Activated T-cell treated with anti-CD3 and anti-CD28 coated beads for 1 hour (primary cell): ENCODE measurements at places on chromosomes 2 and 18.

DNA sequence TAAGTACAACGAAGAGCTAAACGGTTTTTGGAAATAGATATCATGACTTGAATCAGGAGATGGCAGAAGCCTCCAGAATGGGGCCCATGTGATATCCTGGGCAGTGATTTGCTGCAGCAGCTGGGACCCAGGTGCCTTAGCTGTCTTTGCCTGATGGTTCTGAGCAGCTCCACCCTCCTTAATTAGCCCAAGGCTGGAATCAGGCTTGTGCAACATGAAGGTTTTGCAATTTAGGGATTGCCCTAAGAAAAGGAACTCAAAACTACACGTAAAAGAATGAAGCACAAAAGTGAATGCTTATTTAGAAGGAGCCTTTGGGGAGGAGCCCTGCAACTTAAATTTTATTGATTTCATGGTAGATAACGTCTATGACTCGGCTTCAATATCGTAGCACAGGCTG, 17.3 kb upstream of the CNDP2 start:
- DNase-seq = no peak

DNA sequence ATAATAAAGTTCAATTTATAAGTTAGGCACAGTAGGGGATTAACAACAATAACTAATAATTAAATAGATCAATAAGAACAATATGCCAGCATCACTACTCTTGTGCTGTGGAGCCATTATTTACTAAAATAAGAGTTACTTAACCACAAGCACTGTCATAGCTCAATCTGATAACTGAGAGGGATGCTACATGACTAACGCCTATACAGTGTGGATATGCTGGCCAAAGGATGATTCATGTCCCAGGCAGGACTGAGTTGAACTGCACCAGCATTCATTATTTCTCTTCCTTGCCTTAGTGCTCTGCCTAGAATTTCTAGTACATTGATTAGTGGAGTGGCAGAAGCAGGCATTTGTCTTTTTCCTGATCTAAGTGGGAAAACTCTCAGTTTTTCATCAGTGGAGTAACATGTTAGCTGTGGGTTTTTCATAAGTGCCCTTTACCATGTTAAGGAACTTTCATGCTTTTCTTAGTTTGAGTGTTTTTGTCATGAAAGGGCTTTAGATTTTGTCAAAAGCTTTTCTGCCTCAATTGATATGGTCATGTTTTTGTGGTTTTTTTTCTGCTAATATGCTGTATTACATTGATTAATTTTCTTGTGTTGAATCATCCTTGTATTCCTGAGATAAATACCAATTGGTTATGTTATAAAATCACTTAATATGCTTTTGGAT, 21.7 kb downstream of the KIAA1328 start:
- DNase-seq = no peak

GRCh38 chr2:84958135-84959059, 12.6 kb upstream of the KCMF1 start:
- no peak for DNase-seq

DNA sequence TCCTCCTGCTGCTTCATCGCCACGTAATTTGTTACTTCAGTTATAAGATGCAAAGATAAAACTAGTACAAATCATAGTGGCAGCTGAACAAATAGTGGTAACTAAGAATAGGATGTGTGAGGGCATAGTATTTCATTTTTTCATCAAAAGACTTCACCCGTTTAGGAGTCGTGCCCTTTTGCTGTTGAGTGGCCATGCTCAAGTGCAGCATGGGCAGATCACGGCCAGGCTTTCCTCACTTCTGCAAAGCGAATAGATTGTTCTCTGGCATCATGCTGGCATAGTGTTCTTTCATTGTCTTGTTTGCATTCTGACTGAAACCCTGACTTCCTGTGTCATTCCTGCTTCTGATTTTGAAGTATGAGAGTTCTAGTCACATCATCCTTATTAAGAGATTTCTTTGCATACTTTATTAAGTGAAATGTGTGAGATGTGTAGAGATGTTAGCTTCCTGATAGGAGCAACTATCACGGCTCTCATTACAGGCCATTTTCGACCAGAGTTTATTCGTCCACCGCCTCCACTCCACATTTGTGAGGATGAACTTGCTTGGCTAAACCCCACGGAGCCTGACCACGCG, 11.8 kb downstream of the CNOT11 start:
- no peak for DNase-seq

DNA sequence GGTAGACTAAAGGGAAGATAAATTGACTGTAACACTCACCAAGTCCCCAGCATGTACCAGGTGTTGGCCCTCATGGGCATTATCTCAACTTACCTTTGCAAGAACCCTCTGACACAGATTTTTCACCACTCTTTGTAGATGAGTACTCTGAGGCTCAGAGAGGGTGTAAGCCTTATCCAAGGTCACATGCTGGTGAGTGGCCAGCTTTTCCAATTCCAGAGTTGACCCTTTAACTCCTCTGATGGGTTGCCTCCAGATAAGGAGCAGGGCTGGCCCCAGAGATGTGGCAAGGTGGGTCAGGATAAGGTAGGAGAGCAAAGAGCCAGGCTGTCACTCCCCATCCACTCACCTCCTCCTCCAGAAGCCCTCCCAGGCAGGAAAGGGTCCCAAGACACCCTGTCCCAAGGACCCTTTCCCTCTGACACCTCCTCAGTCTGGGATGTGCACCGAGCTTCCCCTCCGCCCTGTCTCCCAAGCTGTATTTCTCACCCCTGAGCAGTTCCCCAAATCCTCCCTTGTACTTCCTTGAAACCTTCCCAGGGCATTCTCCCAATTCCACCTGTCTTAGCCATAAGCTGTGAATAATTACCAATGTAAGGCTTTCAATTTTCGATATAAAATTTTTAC, 165.9 kb downstream of the ZFP36L2 start:
- no peak for DNase-seq

- DNase-seq = no peak
Measured at GRCh38 chr2:64331114-64331645, 122.8 kb upstream of the LGALSL start.

- DNase-seq = no peak
Measured at GRCh38 chr2:73225513-73226360, 7.3 kb downstream of the PRADC1 start.

DNA sequence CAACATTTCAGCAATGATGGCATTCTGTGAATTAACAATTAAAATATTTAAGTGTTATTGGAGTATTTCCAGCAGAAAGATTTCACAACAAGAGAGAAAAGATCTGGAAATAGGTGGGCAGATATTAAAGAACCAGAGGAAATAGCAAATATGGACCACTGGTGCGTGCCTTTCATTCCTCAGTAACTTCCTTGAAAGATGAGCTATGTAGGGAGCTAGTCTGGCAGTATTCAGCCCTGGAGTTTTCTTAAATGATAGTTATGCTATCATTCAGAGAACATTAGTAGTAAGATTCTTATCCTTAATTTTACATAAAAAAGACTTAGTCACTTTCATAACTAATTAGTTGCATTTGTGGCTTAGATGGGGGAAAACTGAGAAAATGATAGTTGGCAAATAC, 41.5 kb downstream of the TANC1 start:
- DNase-seq = no peak

DNA sequence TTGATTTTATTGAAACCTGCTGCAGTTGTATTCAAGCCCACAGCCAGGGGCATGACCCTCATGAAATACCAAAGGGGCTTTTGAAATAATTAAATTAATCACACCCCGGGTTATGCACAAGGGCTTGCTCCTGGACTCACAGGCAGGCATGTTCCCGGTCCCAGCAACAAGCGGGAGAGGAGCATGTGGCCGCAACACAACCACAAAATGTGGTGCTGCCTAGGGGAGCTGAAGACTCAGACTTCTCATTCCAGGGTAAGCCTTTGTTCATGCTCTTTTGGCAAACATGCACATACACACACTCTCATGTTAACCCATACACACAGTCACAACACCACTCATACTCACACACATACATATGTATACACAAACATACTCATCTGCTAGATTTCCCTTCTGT, 233.7 kb upstream of the SMAD2 start:
- no peak for DNase-seq

GRCh38 chr2:12032398-12032797, 286.0 kb downstream of the LPIN1 start:
- no peak for DNase-seq

- no peak for DNase-seq
Measured at GRCh38 chr2:34368304-34368703, 769.2 kb upstream of the FAM98A start.
